ENCODE measurements at places on chromosomes 12 and 14. TPM values are rescaled to one million over a fixed set of nuclear protein-coding genes. Genes with fewer than 3 reads are reported as not detected.

ERP27 gene
- total RNA-seq = not detected

- no peak for DNase-seq
Observed at GRCh38 chr12:18551701-18552100, 186.1 kb downstream of the PLCZ1 start.

DNA sequence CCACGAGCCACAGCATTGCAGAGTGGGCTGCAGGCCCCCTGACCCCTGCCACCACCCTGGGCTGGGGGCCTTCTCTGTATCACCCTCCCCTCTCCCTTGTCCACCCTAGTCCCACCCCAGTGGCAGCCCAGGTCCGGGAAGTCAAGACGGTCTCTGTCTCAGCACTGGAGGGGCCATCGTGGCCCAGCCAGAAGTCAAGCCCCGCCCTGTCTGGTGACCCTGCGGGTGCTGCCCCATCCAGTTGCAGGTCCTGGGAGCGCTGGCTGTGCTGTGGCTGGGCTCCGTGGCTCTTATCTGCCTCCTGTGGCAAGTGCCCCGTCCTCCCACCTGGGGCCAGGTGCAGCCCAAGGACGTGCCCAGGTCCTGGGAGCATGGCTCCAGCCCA, 2.7 kb downstream of the PLD4 start:
- no peak for DNase-seq

BDKRB2 gene
- total RNA-seq = 1.4 TPM

GRCh38 chr14:56219666-56220413, 101.6 kb downstream of the PELI2 start:
- no peak for DNase-seq

SLC35F4 gene
- total RNA-seq = not detected

- DNase-seq = no peak
Observed at GRCh38 chr12:97711392-97711791, 248.8 kb downstream of the RMST start.

CLEC4E gene
- not detected for total RNA-seq

STYK1 gene
- total RNA-seq = 0.14 TPM

DNA sequence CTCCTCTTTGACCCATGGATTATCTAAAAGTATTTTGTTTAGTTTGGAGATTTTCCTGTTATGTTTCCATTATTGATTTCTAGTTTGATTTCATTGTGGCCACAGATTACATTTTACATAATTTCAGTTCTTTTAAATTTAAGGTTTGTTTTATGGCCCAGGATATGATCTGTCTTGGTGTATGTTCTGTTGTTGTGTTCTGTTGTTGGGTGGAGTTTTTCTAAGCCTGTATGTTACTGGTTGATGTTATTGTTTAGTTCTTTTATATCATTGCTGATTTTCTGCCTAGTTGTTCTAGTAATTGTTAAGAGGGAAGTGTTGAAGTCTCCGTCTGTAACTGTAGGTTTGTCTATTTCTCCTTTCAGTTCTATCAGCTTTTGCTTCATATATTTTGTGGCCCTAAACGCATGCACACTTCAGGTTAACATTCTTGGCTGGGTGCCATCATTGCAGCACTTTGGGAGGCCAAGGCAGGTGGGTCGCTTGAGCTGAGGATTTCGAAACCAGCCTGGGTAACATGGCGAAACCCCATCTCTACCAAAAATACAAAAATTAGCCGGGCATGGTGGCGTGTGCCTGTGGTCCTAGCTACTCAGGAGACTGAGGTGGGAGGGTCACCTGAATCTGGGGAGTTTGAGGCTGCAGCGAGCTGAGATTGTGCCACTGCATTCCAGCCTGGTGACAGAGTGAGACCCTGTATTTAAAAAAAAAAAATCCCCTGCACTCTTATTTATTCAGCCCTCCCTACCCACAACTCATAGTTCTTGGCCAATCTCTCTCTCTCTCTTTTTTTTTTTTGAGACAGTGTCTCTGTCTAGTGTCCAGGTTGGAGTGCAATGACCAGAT, 28.1 kb upstream of the CFL2 start:
- DNase-seq = no peak

DNA sequence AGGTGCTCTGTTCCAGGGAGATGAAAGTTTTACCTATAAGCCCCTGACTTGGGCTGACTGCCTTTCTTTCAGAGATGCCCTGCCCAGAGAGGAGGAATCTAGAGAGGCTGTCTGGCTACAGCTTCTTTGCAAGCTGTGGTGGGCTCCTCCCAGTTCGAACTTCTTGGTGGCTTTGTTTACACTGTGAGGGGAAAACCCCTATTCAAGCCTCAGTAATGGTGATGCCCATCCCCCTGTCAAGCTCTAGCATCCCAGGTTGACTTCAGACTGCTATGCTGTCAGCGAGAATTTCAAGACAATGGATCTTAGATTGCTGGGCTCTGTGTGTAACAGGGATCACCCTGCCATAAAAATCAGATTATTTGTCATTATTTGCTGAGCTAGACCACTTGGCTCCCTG, 377.6 kb downstream of the FLRT2 start:
- DNase-seq = no peak

- no peak for DNase-seq
Observed at GRCh38 chr14:94538070-94538740, 23.0 kb upstream of the SERPINA4 start.

- peak; percentile 33 for DNase-seq
Observed at GRCh38 chr12:19915392-19916195, 452.7 kb upstream of the PDE3A start.

TGFB3 gene
- total RNA-seq = 1.1 TPM

SDR9C7 gene
- total RNA-seq = not detected

GRCh38 chr12:61757831-61758505, 502.2 kb upstream of the USP15 start:
- peak; percentile 53 for DNase-seq

KRT71 gene
- not detected for total RNA-seq

DNA sequence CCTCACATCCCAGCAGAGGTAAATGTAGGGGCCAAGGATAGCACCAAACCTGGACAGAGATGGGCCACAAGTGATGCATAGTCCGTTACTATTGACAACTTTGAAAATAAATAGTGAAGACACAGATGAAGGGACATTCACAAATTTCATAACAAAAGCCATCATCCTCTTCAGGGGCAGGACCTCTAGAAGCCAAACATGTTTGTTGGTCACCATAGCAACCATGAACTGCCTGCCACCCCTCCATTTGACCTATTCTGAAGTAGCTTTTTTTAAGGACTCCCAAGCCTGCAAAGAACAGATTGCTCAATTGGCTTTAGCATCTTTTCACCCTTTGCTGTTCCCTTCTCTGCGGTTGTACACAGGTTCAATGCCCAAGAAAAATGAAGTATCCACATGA, 35.7 kb upstream of the MDM1 start:
- DNase-seq = no peak

DNA sequence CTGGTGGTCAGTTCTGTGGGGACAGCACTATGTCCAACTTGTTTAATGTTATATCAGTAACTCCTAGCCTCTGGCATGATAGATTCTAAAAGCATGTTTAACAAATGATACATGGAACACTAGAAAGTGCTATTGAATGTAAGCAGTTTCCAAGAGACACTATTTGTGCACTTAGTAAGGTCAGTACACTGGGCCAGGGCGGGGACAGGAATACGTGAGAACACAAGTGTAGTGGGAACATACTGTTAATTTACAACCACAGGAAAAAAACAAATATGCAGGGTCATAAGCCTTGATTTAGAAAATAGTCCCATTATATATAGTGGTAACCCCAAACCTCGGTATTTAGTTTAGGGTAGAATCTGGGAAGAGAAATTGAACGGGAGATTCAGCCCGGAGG, 88.9 kb upstream of the SLC38A2 start:
- DNase-seq = no peak

DNA sequence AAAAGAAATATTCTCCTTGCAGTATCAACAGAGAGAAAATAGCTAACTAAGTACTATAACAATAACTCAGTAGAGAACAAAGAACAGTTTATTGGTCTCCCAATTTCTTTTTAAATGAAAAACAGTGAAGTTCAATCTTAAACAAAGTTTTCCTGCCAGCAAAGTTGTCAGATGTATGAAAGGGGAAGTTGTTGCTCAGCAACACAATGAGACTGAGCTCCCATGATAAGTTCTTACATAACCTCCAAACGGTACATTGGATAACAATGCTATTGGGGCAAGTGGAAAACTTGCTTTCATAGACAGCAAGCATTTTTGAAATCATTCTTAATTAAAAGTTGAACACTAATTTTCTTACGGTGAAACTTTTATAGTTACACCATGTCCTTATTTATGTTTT, 94.9 kb downstream of the ALG10B start:
- DNase-seq = no peak

- peak; percentile 64 for DNase-seq
Observed at GRCh38 chr14:97113339-97113738, 316.2 kb downstream of the VRK1 start.

CD163 gene
- not detected for total RNA-seq

DNA sequence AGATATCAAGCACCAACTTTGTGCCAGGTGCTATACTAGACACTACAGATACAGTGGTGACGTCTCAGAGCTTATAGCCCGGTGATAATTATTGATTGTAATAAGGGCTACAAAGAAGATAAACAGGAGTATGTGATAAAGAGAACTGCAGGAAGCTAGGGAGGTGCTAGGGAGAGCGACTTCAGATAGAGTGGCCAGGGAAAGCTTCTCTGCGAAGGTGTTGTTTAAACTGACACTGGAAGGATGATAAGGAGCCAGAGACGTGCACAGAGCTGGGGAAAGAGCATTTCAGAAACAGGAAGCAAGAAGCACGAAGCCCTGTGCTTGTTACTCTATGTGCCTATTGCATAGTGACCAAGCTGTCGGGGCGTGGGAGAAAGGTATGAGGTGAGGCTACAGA, 48.1 kb upstream of the OTX2 start:
- DNase-seq = no peak

DNA sequence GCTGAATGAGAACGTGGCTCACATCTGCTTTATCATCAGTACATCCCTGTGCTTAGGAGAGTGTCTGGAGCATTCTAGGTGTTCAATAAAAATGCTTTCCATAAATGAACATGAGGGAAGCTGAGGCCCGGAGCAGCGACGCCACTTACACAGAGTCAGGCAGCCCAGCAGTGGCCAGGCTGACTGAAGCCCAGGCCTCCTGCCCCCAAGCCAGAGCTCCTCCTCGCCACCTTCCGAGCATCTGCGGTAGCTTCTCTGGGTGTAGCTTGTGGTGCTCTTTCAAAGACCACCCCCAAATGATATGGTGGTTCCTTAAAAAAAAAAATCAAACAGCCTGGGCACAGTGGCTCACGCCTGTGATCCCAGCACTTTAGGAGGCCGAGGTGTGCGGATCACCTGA, 88.8 kb downstream of the FBXL14 start:
- DNase-seq = no peak

- DNase-seq = peak; percentile 55
Observed at GRCh38 chr14:90760591-90761316, 55.5 kb downstream of the TTC7B start.

DNA sequence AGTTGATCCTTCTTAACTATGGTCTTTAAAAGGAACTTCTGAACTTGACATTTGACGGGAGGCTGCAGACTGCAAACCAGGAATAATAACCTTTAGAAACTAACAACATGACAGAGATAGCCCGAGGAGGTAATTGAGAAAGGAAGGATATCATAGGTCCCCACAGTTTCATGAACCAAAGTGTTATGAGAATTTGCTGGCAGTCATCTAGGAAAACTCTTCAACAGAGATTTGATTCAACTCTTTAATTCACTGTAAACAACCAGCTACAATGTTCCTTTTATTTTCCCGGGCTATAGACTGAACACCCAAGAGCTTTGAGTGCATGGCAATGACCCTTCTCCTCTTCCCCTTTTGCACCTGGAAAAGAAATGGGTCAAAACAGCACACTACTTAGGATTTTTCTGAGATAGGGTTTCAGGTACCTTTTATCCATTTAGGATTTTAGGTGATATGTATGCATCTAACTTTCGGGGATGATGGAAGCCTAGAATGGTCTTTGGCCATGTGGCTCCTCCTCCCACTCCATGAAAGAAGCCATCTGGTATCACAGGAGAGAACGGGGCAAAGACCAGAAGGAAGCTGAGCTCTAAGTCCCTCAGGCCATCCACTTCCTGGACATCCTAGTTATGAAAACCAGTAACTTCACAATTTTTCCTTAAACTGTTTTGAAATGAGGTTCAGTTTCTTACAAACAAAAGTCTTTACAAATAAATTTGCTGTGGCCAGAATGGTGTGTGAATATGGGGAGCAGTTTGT, 23.0 kb downstream of the GLT8D2 start:
- no peak for DNase-seq

GPR65 gene
- not detected for total RNA-seq

DNA sequence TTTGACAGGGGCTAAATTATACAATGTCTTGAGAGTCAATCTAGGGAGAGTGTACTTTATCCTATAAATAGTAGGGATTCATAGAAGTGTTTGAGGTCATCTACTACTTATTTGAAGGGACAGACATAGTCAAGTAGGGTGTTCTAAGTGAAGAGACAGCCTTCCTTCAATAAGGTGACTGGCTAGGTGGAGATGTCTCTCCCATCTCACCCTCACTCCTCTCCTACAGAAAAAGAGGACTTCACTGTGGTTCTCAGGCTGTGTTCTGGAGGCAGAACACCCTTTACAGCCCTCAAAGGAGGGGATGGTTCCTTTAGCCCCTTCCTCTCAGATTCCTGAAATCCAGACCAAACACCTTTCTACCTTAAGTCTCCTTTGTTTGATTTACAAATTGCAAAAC, 2.8 kb upstream of the NFE2 start:
- no peak for DNase-seq

ZFHX2 gene
- total RNA-seq = 1.8 TPM

DNA sequence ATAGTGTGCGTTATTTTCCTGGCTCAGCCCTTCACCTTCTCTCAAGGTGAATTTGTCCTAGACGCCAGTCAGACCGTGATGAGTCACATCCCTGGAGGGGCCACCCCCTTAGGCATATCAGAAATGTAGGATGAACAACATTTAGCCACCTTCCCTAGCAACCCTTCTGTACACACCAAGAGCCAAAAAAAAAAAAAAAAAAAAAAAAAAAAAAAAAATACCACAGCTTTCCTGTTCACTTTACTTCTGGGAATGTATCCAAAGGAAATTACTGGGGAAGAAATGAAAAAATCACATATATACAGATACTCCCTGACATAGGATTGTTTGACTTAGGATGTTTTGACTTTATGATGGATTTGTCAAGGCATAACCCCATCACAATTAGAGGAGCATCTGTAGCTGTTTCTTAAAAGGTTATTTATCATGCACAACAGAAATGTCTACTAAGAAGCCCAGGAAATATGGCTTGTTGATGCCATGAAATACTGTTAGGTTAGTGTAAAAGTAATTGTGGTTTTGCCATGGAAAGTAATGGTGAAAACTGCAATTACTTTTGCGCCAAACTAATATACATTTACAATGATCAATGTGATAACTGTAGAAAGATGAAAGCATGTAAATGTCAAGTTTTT, 68.2 kb upstream of the BDKRB2 start:
- peak; percentile 58 for DNase-seq

FAIM2 gene
- total RNA-seq = not detected

DNA sequence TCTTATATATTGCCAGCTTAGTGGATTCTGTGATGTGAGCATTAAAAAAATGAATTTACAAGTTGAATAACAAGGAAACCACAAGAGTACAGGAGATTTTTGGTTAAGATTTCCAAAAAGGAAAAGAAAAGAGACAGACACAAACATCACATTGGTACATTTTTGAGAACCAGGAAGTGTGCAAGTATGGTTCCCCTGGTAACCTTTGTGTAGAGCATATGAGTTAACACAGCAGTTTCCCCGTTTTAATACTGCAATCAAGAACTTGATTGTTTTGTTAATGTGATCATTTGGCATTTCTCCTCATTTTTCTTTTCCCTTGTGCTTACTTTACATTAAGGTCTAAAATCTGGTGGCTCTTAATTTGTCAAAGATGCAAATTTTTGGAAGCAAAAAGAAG, 490.4 kb upstream of the ATP2B1 start:
- no peak for DNase-seq

- peak; percentile 27 for DNase-seq
Observed at GRCh38 chr12:33967760-33968159, 54.5 kb upstream of the ALG10 start.

ASCL1 gene
- total RNA-seq = not detected

PRKD1 gene
- total RNA-seq = 7.9 TPM

RERG gene
- 16.5 TPM for total RNA-seq

Measured in MCF 10A (cell line).